ENCODE measurements at places on chromosomes 3 and 15. TPM values are rescaled to one million over a fixed set of nuclear protein-coding genes. Genes with fewer than 3 reads are reported as not detected.

DNA sequence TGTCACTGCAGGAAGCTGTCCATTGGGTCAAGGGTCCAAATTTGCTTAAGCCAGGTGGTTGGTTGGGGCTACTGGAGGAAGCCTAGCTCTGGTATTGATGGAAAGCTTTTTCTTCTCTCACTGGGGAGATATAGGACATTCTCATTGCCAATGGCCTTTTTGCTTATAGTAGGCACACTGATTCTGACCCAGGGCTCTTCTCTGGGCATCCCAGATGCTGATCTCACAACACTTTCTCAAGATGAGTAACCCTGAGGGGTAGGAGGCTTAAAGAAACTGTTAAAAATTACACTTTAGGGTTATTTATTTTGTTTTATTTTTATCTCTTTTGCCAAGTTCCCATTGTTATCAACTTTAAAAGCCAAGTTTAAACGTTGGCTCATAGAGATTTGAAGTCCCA is 337.8 kb downstream of the LRRC3B start:
- no peak for DNase-seq

MYO5C gene
- 11.1 TPM for total RNA-seq

IQCH gene
- 2.3 TPM for total RNA-seq

CYP8B1 gene
- total RNA-seq: 0.10 TPM

ROBO2 gene
- 1.4 TPM for total RNA-seq

DNA sequence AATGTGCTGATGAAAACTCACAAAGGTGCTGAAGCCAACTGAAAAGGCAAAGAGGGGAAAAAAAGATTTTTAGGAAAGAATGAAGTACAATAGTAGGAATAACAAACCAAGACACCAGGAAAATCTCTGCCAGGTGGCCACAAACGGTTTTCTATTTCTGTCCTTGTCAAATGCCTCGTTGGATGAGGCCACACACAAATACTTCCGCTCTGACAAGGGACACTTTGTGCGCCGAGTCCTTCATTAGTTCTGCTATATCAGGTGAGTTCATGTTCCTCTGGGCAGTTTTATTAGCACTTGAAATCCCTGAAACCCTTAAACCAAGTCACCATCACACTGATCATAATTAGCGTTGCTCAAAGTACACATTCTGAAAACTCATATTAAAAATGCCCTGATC is 373.1 kb downstream of the VPS13C start:
- no peak for DNase-seq

DNA sequence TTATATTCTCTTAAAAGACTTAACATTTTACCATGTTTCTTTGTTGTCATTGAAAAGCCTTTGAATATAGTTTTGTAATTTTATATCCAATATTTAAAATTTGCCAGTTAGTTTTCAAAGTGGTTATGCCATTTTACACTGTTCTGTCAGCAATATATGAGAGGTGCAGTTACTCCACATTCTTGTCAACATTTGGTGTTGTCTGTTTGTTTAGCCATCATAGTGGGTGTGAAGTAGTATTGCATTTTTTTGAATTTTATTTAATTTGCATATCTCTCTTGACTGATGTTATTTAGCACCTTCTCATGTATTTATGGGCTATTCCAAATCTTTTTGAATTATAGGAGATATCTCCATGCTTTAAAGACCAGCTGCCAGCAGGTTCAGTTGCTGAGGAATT is 40.4 kb downstream of the LRRC28 start:
- no peak for DNase-seq

- DNase-seq: peak; percentile 86
Measured at GRCh38 chr15:62444104-62445022, 279.3 kb upstream of the C2CD4B start.

TRANK1 gene
- total RNA-seq: 13.9 TPM

DNA sequence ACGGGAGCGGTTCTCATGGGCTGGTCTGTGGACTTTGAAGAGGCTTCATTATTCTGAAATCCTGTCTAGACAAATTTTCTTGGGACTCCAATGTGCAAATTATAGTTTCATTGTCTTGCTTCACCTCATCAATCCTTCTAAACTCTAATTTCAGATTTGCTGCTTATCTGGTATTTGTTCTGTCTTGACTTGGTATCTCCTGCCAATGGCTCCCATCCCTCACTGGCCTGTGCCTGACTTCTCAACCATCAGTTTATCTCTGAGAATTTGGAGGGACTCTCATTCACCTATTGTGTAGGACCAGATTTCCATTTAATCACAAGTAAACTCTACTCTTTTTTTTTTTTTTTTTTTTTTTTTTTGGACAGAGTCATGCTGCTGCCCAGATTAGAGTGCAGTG is 960.2 kb upstream of the NR2F2 start:
- no peak for DNase-seq

GABRB3 gene
- total RNA-seq: 1.9 TPM

- DNase-seq: no peak
Measured at GRCh38 chr3:175105066-175105465, 245.9 kb downstream of the NAALADL2 start.

SCN5A gene
- 1.4 TPM for total RNA-seq

ITIH3 gene
- total RNA-seq: 16.1 TPM

- DNase-seq: no peak
Measured at GRCh38 chr15:31020542-31020941, 29.1 kb upstream of the MTMR10 start.

GRCh38 chr3:140323561-140323960 is 354.3 kb upstream of the TRIM42 start:
- DNase-seq: no peak

DNA sequence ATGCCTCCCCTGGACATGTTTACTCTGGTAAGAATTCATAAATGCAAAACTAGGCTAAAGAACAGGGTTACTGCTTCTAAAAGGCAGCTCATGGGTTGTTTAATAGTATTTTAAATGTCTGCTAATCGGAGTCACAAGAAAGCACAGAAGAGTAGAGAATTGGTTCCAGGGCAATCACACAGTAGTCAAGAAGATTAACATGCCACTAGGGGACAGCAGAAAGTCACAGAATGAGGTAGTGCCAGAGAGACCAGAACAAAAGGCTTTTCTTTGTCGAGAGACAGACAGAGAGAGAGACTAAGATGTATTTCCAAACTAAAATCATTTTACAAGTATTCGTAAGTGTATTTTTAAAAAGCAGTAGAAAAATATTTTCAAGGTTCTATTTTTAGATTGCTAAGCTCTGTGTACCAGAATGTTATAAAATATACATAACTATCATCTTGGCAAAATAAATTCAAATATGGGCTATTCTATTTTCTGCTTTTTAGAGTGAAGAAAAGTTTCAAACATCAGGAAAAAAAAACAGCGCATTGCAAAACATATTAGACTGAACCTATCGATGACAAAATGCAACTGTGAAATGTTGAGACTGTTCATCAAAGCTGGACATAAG is 78.3 kb upstream of the CDIN1 start:
- DNase-seq: no peak

ALDH1A3 gene
- 29.9 TPM for total RNA-seq

DNA sequence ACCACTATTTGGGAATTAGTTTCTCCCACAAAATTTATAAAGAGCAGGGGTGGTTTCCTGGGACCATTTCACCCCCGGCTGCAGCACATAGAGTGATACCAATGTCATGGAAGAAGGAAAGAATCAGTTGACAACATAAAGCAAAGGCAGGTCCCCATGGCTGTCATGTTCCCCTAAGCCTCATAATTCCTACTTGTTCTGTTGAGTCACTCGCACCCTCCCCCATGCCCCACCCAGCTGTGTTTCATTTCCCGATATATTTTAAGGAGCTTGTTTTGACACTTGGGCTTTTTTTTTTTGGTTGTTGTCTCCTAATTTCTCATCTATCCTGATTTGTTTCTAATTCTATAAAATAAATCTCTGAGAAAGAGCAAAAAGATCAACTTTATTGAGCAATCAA is 24.9 kb downstream of the ERC2 start:
- no peak for DNase-seq

DNA sequence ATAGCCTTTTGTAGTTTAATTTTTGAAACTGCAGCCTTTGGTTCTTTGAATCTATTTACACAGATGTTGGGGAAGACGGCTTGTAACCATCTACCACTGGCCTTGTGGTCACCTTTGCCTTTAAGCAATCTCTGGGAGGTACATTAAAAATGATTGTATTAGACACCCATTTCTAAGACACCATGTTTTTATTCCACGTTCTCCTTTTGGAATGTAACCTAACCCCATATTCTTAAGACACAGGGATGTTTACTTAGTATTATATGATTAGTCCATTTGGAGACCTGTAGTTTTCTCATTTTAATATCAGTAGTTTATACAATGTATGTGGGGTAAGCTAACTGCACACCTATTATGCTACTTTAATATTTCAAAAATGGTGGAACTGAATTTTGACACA is 175.1 kb upstream of the PLSCR5 start:
- DNase-seq: no peak

ROPN1 gene
- total RNA-seq: not detected

- no peak for DNase-seq
Measured at GRCh38 chr3:53114412-53115074, 15.7 kb downstream of the RFT1 start.

MKRN3 gene
- not detected for total RNA-seq

GRCh38 chr3:159604151-159604581 is 384.5 kb upstream of the IL12A start:
- DNase-seq: no peak

DNA sequence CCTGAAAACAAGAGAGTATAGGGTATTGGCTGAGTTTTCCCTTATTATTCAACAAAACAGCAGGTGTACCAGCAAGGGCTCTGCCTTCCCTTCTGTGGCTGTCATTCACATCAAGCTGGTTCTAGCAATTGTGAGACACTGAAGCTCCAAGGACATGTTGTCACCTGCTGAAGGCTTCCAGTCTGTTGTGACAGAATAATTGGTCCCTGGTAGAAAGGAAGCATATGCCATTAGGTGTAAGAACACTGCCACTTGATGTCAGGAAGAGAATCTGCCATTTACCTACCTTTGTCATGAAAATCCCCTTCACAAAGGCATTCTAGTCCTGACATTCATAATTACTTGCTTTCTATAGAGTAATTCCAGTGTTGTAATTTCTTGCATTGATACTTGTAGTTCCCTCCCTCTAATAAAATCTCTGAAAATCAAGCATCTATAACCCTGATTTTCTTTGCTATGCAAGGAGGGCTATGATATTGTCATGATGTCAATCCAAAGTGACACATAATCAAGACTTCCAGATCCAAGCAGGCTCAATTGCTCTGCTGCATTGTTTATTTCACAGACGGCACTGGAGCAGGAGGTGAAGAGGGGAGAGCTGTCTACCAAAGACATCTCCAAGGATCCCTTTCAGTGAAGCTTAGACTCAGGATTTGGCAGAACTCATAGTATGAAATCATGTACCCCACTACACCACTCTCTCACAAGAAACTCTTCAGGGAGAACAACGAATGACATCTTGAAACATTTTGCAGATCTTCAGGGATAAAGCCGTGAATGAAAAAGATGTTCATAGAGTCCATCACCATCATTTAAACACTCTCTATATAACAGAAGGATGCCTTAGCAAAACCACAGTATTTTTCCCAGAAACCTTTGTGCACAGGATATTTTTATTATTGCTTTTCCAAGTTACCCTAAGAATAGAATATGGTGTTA is 425.3 kb downstream of the RBMS3 start:
- no peak for DNase-seq

SERF2 gene
- 618 TPM for total RNA-seq

GRCh38 chr3:117837391-117837790 is 1127.8 kb downstream of the TUSC7 start:
- no peak for DNase-seq

GRCh38 chr3:143234526-143234925 is 115.0 kb downstream of the CHST2 start:
- no peak for DNase-seq

DNA sequence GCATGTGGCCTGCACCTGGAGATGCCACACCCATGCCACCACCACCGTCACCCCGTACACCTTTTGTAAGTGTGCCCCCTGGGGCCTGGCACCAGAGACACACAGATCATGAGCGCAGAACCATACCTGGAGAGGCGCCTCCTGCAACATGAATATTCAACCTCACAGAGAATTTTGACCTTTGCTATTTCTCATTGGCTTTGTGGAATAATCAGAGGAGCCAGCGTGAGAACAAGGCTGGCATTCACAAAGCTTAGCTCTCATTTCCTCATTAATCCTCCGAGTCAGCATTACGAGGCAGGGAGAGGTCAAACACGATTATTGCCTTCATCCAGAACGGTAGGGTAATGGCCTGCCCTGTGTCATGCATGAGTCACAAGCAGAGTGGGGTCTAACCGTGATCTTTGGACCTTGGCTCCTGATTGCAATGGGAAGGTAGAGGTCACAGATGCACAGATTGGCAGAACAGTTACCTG is 73.0 kb upstream of the POMGNT2 start:
- no peak for DNase-seq

ARNT2 gene
- total RNA-seq: 10.1 TPM

SPTBN5 gene
- total RNA-seq: 1.3 TPM

DNA sequence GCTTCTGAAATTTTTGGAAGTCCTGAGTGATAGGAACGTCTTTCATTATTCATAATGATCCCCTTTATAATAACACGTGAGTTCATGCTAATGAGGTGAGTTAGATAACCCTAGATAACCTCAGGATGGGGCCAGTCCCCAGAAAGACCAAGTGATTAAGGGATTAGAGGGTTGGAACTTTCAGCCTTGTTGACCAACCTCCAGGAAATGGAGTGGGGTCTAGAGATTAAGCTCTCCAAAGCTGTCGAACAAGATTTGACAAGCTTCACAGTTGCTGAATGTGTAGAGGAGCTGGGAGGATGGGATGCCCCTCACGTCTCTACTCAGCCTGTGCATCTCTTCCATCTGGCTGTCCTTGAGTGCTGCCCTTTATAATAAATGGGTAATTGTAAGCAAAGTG is 107.1 kb downstream of the ZMAT3 start:
- no peak for DNase-seq

All from posterior vena cava (tissue), 2 donors.